ENCODE measurements at places on chromosomes 1 and 21.

DNA sequence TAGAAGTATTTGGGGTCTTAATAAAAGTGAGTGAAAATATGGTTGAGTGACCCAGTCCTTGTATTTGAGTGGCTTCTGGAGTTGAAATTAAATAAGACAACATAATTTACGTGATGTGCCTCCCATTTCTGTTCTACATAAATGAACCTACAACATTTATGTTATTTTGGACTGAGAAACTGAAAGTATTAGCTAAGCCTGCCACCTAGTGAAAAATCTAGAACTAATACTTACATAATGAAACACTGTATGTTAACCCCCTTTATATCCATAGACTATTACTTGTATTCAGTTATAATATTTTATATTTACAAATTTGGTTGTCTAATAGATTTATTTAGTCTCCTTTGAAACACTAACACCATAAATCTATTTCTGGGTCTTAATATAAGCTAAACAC, 298.9 kb downstream of the KCNT2 start:
- no peak for DNase-seq

GRCh38 chr1:195768377-195768776, 839.9 kb downstream of the KCNT2 start:
- no peak for DNase-seq

GRCh38 chr1:74334147-74334546, 99.0 kb downstream of the TNNI3K start:
- no peak for DNase-seq

GRCh38 chr1:214198571-214198970, 82.4 kb upstream of the SMYD2 start:
- DNase-seq, result no peak

- DNase-seq, result no peak
These were observed 7.6 kb upstream of the RXRG start for GRCh38 chr1:165452336-165453130.

DNA sequence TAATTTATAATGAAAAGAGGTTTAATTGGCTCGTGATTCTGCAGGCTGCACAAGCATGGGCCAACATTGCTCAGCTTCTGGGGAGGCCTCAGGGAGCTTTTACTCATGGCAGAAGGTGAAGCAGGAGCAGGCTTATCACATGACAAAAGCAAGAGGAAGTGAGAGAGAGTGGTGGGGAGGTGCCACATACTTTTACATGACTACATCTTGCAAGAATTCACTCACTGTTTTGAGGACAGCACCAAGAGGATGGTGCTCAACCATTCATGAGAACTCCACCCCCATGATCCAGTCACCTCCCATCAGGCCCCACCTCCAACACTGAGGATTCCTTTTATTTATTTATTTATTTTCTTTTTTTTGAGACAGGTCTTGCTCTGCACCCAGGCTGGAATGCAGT, 5.5 kb upstream of the PLEKHM2 start:
- DNase-seq, result peak; percentile 67

DNA sequence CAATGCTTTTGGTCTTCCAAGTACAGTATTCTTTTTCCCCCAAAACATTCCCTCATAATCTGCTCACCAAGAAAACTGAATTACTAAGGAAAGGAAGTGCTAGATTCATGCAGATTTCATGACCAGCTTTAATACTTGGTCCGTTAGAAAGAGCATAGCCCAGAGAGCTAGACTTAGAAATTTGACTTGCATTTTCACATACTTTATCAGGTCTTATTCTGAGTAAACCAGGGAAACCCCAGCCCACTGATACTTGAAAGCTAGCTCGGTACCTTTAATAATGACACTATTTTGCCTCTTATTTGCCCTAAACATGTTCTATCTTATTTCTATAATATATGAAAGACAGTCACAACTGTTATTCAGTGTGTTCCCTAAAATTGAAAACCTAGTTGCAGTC, 204.5 kb downstream of the TTLL7 start:
- DNase-seq, result no peak

- DNase-seq, result no peak
These were observed 248.0 kb downstream of the PLPP3 start for GRCh38 chr1:56331207-56331891.

- no peak for DNase-seq
These were observed 1.2 kb downstream of the ATP1B1 start for GRCh38 chr1:169107603-169108208.

GRCh38 chr1:30683699-30684098, 39.7 kb downstream of the MATN1 start:
- no peak for DNase-seq

- no peak for DNase-seq
These were observed 38.7 kb upstream of the COL24A1 start for GRCh38 chr1:86195281-86195680.

GRCh38 chr1:59008599-59009347, 224.9 kb upstream of the JUN start:
- DNase-seq, result no peak

GRCh38 chr1:52413410-52413989, 9.1 kb downstream of the PRPF38A start:
- DNase-seq, result no peak
